Cerebellum (tissue), 4 donors: ENCODE measurements at places on chromosomes 1 and 21.

DNA sequence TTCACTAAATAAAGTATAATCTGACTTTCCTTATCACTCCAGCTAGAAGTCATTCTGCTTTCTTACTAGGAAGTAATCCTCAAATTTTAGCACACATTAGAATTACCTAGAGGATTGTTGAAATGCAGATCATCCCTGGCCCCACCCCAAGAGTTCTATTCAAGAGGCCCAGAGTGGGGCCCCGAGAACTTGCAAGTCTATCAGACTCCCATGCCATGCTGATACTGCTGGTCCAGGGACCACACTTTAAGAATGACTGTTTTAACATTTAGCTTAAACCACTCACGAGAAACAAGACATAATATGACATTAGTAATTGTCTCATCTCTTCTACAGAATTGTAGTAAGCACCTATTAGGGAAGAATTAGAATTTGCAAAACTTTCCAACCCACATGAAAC lies 7.7 kb upstream of the SYNJ1 start:
- no peak for DNase-seq

DNA sequence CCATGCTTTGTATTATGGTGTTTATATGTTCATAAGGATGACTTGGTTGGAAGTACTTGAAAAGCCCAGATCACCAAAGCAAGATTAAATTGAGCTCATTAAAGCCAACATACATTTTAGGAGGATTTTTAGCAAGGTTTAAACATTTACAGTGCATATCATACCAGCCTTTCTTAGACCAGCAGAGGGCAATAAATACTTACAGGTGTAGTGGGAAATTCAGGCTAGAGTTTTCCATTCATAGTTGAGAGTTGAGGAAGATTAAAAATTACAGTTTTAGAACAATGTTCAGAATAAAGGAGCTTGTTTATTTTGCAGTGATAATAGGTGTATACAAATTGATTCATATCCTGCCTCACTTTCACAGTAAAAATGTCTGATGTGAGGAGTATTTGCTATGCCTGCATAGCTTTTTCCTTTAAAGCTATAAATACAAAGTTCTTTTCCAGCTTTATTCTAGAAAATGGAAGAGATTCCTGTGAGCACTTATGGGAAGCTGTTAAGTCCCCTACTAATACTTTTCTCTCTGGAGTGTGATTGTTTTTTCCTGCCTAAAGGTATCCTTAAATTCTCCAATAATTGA lies 35.3 kb downstream of the DTL start:
- peak; percentile 16 for DNase-seq

DNA sequence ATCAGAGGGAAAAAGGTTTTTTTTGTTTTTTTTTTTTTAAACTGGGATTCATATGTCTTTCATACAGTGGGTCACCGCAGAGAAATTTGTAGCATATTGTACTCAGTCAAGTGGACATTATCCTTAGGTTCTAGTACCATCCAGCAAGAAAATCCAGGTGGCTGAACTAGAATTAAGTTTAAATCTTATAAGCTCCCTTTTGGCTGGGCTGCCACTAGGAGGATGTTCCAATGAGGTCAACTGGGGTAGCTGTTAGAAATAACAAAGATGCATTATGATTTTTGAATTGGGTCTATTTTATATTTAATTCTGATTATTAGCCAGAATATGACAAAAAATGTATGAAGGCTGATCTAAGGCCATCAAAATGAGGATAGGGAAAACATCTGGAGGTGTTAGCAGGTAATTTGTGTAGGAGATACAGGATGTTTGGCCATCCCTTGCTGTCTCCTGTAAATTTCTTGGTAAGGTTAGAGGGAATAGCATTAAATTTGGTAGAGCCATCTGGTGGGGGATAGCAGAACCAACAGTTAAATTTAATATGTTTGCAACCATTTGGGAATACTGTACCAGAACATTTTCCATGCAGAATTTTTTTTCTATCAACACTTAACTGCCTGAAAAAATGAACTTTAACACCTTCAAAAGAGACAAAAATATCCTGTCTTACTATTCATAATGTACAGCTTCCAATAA lies 568.5 kb upstream of the B3GALT2 start:
- no peak for DNase-seq

DNA sequence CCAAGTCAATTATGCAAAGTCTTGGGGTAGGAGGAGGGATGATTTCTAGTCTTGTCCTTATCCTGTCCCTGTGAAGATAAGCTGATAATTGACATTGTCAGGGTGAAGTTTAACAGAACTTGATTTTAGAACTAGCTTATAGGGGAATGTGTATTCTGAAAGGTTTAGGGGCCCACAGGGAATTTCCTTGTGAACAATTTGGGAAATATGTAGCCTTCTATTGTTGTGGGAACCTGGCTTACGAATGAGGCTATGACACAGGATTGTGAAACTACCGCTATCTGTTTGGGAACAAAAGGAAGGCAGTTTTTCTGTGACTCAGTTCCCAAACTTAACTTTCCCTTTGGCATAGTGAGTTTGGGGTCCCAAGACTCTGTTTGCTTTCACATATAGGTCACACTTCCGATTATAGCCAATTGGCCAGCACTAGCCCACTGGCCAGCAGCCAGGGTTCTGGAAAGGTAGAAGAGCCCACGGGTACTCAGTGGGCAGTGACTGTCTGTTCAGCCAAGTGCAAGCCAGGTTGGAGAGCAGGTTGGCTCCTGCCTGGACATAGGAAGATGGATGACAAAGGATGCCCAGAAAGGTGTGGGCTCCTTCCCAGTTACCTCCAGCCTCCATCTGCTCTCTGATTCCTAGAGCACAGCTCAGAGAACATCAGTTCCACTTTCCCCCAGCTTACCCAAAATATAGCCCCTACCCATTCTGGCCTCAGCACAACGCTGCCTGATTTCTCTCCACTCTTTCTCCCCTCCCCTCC lies 35.5 kb downstream of the H3-3A start:
- peak; percentile 88 for DNase-seq

DNA sequence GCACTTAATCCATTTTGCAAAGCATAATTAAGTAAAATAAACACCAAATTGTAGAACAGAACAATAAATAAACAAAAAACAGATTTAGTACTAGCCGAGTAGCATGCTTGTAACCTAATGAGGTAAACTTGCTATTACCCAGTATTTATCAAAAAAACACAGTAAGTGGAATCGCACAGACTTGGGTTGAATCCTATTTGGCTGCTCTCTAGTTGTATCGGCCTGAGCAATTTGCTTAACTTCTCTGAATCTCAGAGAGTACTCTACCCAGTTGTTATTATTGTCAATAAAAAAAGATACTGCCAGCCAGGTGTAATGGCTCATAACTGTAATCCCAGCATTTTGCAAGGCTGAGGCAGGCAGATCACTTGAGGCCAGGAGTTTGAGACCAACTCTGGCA lies 664.3 kb downstream of the ADGRL2 start:
- no peak for DNase-seq

GRCh38 chr1:165443539-165444311 lies 1.2 kb downstream of the RXRG start:
- DNase-seq: no peak

DNA sequence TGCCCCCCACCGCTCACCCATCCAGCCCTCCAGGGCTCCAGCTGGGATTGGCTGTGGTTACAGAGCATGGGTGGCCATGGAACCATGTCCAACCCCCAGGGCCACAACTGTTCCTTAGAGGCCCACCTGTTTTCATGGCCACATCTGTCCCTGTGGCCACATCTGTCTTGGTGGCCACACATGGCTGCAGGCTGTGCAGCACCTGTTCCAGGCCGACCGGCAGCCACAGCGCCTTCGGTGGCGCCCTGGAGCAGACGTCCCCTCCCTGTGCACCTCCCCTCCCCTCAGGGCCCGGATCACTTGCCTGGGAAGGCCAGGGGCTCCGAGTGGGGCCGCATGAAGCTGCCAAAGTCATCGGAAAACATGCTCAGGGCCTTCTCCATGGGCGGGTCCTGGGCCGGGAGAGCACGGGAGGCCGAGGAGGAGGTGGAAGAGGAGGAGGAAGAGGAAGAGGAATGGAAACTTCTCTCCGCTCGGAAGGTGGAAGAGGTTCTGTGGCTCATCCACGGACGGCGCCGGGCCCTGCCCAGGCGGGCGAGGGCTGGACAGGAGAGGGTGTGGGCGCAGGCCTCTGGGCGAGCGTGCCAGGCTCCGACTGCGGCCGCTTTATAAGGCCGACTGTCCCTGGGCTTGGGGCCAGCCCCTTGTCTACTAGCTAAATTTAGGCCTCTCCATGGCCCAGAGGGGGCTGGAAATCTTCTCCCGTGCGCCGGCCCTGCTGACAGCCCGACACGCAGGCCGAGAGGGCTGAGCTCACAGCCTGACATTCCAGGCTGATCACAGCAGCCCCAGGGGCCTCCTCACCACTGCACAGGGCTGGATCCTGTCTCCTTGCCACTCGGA lies at the start of gene HSPB7:
Gene HSPB7 (minus strand): TSS at position 583 of the 843 bp plus-strand sequence. CDS start 80 bp downstream, at position 503.
- DNase-seq: peak; percentile 93

- DNase-seq: no peak
Observed at GRCh38 chr1:206482611-206483010, 12.3 kb downstream of the IKBKE start.

DNA sequence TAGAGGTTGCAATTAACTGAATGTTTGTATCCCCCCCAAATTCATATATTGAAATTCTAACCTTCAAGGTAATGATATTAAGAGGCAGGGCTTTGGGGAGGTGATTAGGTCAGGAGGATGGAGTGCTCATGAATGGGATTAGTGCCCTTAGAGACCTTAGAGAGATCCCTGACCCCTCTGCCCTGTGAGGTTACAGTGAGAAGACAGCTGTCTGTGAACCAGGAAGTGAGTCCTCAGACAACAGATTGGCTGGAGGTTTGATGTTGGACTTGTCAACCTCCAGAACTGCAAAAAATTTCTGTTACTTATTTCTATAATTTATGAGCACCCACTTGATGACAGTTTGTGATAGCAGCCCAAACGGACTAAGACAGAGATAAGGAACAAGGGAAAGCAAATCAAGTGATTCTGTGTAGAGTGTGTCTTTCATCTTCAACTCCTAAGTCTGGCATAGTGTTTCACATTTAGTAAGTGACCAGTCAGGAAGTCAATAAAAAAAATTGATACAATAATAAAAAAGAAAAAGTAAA lies 30.0 kb upstream of the RWDD3 start:
- no peak for DNase-seq

DNA sequence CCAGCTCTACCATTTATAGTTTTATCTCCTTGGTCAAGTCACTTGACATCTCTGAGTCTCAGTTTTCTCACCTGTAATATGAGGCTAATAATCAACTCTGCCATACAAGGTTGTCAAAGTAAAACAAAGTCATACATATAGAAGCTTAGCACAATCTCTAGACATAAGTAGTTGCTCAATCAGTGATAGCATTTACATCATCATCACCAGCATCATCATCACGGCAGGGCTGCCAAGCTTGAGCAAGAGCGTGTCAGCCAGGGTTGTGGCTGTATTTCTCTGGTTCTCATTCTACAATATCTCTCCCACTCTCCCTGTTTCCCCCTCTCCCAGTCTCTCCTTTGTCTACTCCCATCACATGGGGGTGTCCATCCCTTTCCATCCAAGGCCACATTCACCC lies 41.7 kb upstream of the COA6 start:
- no peak for DNase-seq

- no peak for DNase-seq
Observed at GRCh38 chr1:1092894-1093609, 18.9 kb upstream of the RNF223 start.

GRCh38 chr1:207673399-207673798 lies 28.5 kb downstream of the CR1L start:
- no peak for DNase-seq

GRCh38 chr1:41580021-41580420 lies 95.5 kb upstream of the EDN2 start:
- DNase-seq: no peak

GRCh38 chr1:202117898-202118371 lies 4.8 kb upstream of the GPR37L1 start:
- no peak for DNase-seq

- peak; percentile 51 for DNase-seq
Observed at GRCh38 chr1:63651161-63651701, 58.0 kb downstream of the PGM1 start.

DNA sequence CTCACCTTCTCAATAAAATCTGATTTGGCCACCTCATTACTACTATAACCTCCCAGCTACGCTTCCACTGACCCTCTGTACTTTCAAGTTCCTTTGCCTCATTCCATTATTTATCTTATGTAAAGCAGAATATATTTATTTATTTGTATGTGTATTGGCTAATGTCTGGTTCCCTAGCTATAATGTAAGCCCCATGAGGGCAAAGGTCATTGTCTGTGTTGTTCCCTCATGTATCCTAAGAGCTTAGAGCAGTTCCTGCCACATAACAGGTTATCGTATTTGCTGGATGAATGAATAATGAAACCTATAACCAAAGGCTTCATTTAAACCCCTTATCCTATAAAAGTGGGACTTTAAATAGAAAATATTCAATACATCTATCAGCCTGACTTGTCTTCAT lies 77.9 kb upstream of the DPT start:
- no peak for DNase-seq

DNA sequence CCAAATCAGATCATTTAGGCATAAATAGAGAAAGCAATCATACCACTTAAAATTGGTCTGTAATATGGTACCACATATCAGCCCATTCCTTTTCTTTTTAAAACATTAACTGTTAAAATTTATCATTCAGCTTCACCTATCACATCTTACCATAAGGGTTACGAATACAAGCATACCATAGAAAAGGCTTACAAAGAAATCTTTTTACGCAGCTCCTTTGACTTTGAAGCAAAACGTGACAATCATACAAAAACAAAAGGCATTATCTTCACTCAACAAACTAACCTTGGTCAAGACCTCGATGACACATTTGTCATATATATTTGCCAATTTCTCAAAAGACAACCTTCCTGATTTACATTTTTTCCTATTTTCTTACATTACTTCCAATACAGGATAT lies 169.0 kb downstream of the SMYD3 start:
- no peak for DNase-seq

DNA sequence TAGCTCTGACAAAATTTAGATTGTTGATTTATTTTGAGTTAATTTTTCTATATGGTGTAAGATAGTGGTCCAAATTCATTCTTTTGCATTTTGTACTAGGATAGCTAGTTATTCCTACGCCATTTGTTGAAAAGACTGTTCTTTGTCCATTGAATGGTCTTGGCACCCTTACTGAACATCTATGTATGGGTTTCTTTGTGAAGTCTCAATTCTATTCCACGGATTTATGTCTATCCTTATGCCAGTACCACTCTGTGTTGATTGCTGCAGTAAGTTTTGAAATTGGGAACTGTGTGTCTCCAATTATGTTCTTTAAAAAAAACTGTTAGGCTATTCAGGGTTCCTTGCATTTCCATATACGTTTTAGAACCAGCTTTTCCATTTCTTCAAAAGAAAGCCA lies 145.7 kb downstream of the ZNF644 start:
- no peak for DNase-seq

DNA sequence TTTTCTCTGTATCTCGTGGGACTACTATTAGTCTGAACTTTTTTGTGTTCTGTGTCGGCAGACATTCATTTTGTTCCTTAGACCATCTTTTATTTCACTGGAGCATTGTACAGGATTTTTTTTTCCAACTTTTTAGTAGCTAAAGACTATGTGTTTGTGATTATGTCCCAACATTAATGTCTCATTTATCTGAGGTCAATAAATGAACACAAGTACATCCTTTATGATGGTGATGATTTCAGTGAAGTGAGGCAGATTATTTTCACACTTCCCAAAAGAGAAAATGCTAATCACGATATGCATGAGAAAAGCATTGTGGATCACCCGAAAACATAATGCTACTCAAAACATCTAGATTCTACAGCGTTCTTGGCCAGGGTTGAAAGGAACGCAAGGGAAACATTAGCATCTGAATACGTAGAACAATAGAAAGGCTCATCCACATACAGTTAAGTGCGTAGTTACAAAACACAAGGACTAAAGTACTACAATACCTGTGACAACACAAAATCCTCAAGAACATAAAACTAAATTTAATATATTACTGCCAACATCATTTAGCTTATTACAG lies 981.7 kb upstream of the NCAM2 start:
- no peak for DNase-seq

- no peak for DNase-seq
Observed at GRCh38 chr1:36486439-36487335, 4.0 kb upstream of the CSF3R start.
